ENCODE measurements at places on chromosomes 1 and 21.

- DNase-seq, result no peak
These were observed 49.5 kb upstream of the IFFO2 start for GRCh38 chr1:19006000-19006399.

DNA sequence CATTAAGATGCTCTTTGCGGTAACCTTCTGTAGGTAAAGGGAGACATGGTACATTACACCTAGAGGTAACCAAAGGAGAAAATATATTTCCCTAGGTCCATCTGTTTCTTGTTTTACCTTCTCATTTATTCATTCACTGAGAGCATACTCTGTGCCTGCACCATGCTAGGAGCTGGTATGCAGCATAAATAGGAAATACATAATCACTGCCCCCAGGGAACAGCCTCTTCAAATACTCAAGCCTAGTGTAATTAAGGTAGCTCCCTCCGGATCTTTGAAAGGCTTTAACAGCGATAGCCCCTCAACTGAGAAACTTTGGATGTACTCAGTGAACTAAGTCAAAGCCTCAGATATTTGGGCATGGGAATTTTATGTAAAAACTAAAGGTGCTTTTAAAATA, 123.6 kb downstream of the GABPA start:
- DNase-seq, result no peak

DNA sequence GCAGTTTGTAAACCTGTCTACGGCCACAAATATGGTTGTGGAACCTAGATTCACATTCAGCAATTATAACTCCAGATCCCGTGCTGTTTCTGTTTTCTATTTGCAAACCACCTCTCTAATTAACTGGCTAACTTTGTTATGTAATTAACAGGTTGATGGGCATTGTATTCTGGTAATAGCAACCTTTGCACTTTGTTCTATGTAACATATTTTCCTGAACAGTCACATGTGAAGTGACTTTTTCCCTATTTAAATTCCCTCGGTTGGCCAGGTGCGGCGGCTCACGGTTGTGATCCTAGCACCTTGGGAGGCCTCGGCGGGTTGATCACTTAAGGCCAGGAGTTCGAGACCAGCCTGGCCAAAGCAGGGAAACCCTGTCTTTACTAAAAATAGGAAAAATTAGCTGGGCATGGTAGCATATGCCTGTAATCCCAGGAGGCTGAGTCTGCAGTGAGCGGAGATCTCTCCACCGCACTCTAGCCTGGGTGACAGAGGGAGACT, 1.4 kb downstream of the ACADM start:
- no peak for DNase-seq

- no peak for DNase-seq
These were observed 9.3 kb downstream of the SLC25A24 start for GRCh38 chr1:108190686-108191416.

GRCh38 chr1:27633298-27633610, 1.7 kb downstream of the FGR start:
- no peak for DNase-seq

DNA sequence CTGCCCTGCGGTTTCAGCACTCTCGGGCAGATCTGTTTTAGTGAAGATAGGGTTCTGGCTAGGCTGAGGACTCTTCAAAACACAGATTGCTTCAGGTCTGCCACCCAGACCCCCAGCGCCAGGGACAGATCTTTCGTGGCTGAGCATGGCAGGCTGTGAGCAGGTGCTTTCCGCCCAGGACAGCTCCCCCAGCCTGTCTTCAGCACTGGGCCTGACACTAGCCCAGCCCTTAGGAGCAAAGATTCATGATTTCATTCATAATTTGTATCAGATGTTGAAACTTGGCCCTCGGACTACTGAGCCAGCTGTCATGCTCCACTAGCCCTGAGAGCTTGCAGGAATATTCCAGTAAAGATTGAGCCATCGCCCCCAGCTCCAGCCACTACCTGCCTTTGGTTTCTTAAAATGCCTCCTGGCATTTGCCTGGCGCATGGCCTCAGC, 5.9 kb downstream of the ADPRS start:
- no peak for DNase-seq

DNA sequence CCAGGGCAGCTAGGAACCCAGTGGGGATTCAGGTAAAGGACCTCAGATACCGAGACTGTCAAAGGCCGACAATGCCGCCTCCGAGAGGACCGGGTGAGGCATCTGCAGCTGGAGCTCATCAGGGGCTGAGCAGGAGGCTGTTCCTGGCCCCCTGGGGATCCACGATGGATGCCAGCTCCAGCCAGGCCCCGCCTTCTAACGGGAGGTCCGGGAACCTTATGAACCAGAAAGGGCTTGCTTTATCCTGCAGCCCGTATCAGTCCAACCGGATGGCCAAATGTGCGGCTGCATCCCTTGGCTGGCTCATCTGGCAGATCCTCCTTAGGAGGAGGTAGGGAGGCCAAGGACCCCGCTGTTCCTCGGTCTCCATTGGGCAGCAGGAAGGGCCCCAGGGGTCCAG, 32.0 kb downstream of the SLC45A1 start:
- no peak for DNase-seq

DNA sequence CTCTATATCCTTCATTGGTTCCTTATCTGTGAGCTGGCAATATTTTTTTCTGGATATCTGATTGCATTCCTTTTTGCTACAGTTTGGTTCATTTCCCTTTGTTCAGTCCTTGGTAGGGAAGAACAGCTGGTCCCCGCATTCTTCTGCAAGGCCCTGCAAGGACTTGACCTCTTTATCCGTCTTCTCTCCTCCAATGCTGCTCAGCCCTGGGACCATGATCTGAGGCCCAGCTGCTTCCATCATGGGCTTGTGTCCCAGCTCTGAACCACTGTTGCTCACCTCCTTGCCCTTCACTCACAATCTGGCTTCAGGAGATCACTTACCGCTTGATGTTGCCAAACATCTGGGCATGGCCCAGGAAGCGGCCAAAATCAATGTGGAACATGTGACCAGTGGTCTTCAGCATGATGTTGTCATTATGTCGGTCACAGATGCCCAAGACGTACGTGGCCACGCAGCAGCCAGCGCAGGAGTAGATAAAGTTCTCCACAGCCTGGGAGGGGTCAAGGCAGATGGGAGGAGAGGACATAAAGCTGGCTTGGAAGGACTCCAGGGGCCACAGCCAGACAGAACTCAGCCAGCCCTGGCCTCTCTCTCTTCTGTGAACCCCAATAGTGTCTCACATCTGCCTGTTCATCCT, 22.6 kb upstream of the PPP1R15B start:
- DNase-seq, result no peak

DNA sequence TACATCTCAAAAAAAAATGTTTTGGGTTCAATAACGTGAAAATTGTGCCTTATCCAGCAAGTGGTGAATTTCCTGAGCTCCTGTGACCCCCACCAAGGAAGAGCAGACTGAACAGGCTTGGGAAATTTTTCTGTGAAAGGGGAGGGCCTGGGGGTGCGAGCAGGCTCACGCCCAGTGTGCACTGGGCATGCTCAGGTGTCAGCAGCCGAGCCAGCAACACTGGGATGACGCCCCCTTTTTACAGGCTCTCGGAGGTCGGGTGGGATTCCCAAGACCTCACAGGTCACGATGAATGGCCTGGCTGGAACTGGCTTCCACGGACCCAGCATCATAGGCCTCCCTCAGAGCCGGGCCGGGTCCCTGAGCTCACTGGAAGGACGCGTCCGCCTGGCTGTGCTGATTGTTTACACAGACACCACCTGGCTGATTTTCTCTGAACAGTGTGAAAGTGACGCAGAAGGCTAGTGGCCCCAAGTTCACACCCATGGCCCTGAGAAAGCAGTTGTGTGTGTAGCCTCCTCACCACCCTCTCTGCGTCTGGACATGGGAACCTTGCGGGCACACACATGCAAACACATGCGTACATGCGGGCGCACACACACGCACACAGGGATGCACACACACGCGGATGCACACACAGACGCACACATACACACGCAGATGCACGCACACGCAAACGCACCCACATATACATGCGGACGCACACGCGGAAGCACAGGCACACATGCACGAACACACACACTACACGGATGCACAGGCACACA, 9.2 kb downstream of the CSTB start:
- DNase-seq, result no peak

- no peak for DNase-seq
These were observed 101.1 kb upstream of the JUN start for GRCh38 chr1:58884706-58885661.

DNA sequence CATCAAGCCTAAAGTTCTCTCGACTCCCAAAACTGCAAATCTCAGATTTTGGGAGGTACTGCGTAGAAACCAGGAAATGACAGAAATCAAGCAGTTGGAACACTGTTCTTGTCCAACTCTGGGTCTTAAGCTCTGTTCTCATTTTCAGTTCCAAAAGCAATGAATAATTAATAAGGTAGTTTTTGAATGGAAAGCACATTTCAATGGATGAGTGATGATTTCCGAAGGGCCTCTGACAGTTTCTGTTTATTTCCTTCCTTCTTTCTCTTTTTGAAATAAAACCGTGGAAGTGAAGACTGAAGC, 20.9 kb upstream of the TARBP1 start:
- no peak for DNase-seq

DNA sequence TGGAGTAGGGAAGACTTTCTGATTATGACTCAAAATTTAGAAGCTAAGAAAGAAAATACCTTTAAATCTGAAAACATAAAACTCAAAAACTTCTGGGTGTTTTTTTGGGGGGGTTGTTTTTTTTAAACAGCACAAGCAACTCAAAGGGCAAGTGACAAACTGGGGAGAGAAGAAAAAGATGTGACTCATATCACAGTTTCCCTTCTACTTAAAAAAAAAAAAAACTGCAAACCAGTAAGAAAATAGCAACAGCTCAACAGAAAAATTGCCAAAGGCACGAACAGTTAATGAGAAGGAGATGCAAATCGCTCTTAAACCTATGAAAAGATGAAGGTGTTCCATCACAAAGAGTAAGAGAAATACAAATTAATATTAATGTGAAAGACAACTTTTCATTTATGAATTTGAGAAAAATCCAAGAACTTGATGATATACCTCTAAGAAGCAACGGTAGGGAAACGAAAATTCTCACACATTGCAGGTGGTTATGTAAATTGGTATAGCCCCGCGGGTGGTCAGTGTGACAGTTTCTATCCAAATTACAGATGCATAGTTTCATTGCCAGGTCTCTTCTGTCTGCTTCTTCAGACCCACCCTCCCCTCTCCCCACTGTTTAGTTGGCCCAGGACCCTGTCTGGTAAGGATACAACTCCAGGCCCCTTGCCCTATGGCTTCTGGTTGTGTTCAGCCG, 9.0 kb downstream of the IFNAR2 start:
- no peak for DNase-seq
